ENCODE measurements at places on chromosomes 4 and X.

- no peak for DNase-seq
Observed at GRCh38 chrX:145213504-145213903, 33.8 kb upstream of the SPANXN1 start.

DNA sequence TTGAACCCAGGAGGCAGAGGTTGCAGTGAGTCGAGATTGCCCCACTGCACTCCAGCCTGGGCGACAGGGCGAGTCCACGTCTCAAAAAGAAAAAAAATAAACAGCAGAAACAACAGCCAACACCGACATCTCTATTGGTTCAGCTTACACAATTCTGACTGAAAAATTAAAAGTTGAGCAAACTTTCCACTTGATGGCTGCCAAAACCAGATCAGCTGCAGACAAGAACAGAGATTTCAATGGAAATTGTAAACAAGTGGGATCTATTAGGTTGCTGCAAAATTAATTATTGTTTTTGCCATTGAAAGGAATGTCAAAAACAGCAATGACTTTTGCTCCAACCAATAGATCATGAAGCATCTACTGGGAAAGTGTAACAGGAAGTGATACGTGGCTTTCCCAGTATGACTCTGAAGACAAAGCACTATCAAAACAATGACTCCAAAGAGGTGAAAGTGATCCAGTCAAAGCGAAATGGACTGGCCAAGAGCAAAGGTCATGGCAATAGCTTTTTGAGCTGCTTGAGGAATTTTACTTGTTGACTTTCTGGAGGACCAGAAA, 26.3 kb downstream of the UPF3B start:
- no peak for DNase-seq

GRCh38 chr4:22090661-22091351, 142.2 kb upstream of the KCNIP4 start:
- no peak for DNase-seq

- DNase-seq, result no peak
Observed at GRCh38 chrX:3348191-3348590, 1.7 kb upstream of the MXRA5 start.

DNA sequence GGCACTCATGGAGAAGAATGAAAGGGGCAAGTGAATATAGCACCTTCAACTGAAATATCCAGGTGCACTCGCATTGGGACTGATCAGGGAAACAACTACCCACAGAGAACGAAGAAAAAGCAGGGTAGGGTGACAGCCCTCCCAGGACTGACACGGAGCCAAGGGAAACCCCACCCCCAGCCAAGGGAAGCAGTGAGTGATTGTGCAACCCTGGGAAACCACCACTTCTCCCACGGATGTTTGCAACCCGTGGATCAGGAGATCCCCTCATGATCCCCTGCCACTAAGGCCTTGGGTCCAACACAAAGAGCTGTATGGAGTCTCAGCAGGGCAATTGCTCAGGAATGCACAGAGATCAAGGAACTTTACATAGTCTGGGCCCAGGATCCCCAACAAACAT, 158.5 kb upstream of the HCCS start:
- no peak for DNase-seq

- DNase-seq, result no peak
Observed at GRCh38 chr4:10929818-10930217, 245.2 kb upstream of the CLNK start.

GRCh38 chr4:189912170-189912569, 28.5 kb upstream of the FRG1 start:
- DNase-seq, result no peak

DNA sequence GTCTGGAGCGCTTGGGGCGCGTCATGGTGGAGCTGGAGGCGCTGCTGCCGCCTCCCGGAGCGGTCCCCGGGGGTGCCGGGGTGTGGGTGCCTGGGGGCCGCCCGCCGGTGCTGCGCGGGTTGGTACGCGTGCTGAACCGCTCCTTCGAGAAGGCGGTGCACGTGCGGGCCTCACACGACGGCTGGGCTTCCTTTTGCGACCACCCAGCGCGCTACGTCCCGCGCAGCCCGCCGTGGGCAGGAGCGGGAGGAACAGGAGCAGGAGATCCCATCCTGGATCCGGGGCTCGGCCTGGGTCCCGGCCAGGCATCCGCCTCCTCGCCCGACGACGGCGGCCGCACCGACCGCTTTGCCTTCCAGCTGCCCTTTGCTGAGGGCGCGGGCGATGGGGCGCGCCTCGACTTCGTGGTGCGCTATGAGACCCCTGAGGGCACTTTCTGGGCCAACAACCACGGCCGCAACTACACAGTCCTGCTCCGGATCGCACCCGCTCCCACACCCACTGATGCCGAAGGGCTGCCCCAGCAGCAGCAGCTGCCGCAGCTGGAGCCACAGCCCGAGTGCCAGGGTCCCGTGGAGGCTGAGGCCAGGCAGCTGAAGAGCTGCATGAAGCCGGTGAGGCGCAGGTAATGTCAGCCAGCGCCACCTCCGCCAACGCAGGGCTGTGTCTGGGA, 792 bp downstream of the PPP1R3F start:
- no peak for DNase-seq

DNA sequence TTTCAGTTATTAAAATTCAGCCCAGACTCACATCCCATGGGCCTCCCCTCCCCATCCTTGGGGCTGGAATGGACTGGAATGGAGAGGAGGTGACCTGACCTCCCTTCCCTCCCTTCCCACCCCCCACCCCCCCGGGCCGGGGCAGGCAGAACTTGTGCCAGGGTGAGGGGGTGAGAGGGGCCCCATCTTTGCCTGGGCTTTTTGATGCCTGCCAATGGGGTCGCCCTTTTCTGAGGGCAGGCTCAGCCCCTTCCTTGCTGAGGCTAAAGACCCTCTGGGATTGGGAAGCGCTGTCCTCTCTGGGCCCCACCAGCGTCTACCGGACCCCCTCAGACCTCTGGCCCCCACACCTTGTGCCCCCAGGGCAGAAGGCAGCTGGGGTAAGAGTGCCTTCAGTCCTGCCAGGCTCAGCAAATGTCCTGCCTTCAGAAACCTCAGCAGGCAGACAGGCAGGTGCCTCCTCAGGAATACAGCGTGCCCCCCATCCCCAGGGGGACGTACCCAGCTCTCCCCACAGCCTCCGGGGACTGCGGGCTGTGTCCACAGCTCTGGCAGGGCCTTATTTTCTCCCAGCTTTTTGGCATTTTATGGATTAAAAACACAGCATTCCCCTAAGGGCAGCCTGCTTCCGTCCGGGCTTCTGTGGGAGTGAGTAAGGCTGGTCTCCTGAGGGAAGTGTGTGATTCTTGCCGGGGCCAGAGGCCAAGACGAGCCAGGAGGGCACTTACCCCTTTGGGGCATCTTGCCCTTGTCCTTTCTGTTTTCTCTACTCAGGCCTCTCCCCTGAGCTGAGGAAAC, 12.6 kb upstream of the CCNQ start:
- no peak for DNase-seq

- DNase-seq, result no peak
Observed at GRCh38 chr4:100286636-100287035, 96.4 kb upstream of the DDIT4L start.

DNA sequence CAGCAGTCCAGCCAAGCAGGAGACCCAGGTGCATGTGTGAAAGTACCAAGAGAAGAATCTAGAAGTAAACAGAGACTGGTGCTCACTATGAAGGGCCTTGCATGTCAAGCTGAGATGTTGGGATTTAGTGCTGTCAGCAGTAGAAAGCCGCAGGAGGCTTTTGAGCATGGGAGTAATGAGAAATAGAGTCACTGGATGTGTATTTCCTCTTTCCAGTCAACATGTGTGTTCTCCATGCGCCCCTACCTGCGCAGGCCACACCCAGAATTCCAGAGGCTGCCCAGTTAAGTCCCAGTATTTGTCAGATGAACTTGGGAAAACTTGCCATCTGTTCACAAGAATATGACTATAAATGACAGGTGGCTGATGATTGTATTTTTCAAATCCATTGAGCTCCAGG, 4.5 kb upstream of the MAMLD1 start:
- DNase-seq, result no peak

DNA sequence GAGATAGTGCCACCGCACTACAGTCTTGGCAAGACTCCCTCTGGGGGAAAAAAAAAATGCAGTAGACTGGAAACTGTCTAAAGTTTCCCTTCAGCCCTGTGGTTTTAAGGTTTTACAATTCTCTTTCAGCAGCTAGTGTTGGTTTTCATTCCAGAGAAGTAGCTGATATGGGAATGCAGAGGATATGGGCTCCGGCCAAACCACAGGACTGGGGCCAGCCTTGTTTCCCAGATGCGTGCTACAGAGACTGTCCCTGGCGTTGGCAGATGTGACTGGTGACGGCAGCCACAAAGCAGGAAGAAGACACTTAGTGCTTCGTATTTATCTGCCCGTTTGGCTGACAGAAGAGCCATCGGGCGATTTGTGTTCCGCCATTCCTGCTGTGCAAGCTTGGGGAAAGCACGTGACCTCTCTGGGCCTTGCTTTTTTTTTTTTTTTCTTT, 43.2 kb downstream of the ZBTB49 start:
- no peak for DNase-seq

DNA sequence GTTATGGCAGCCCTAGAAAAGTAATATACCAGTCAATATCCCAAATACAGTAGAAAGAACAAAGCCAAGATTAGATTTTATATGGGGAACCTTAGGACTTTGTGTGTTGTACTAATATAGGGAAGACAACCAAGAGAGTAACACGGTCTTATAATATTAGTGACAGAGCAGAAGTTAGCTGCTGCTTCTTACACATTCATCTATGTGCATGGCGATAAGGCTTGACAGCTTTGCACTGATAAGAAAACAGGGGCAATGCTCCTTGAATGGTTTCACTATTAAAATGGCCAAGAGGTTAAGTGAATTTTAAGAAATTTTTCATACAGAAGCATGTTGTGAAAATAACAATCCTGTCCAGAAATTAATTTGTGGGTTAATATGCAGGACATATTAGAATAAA, 521.6 kb downstream of the CCSER1 start:
- DNase-seq, result no peak

GRCh38 chrX:119145241-119145653, 17.6 kb upstream of the KIAA1210 start:
- no peak for DNase-seq

GRCh38 chrX:38061335-38061734, 55.0 kb downstream of the SYTL5 start:
- no peak for DNase-seq

DNA sequence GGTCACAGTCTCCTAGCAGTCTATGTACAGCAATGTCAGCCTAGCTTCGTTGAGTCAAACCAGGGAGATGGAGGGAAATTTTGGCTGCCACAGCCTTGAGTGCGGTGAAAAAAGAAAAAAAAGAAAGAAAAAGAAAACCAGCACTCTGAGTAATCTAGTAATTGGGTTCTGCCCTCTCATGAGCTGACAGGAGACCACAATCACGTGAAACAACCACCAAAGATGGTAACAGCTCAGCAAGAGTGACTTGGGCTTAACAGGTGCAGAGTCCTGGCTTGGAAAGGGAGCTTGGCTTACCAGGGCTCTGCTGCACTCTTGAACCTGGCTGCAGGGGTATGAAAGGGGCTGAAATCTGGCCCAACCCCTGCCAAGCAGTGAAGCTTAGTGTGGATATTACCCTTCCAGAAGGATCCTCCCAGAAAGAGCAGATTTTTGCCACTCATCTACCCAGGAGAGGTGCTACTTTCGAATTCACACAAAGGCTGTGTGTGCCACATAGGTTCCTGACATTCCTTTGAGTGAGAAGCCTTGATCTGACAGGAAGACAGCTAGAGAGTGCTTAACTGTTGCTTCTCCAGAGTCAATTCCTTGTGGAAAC, 350.3 kb downstream of the PTTG2 start:
- peak; percentile 77 for DNase-seq

DNA sequence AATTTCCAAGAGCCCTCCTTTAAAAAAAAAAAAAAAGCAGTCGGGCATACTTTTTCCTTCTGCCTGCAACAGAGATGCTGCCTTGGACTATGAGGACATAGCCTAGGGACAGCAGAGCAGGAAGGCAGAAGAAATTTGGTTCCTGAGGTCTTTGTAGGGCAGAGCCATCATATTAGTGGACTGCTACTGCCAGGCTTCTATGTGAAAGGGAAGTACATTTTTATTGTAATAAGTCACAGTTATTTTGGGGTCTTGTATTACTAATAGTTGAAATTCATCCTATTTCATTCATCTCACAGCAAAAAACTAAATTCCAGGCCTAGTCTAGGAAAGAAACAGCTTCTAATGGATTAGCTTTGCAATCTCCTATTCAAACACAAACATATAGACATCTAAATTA, 211.2 kb downstream of the NSUN7 start:
- DNase-seq, result no peak

DNA sequence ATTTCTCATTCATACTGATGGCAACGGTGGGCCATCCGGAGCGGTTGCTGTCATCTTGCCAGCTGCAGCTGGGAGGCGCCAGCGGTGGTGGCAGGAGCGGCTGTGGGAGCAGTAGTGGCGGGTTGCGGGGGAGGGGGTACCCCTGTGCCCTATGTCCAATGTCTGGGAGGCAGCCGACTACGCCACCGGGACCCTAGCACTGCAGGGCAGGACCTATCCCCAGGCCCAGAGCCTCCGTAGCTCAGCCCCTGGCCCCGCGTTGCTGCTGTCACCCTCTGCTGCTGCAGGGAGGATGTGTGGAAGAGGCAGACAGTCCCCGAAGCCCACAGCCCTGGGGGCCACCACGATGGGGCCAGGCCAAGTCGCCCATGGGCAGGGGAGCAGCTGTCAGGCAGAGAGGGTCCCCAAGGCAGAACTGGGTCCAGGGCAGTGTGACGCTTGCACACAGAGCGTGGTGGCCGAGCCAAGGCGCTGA, 10.0 kb upstream of the SPP1 start:
- no peak for DNase-seq

GRCh38 chr4:121454251-121454979, 73.6 kb upstream of the QRFPR start:
- no peak for DNase-seq

DNA sequence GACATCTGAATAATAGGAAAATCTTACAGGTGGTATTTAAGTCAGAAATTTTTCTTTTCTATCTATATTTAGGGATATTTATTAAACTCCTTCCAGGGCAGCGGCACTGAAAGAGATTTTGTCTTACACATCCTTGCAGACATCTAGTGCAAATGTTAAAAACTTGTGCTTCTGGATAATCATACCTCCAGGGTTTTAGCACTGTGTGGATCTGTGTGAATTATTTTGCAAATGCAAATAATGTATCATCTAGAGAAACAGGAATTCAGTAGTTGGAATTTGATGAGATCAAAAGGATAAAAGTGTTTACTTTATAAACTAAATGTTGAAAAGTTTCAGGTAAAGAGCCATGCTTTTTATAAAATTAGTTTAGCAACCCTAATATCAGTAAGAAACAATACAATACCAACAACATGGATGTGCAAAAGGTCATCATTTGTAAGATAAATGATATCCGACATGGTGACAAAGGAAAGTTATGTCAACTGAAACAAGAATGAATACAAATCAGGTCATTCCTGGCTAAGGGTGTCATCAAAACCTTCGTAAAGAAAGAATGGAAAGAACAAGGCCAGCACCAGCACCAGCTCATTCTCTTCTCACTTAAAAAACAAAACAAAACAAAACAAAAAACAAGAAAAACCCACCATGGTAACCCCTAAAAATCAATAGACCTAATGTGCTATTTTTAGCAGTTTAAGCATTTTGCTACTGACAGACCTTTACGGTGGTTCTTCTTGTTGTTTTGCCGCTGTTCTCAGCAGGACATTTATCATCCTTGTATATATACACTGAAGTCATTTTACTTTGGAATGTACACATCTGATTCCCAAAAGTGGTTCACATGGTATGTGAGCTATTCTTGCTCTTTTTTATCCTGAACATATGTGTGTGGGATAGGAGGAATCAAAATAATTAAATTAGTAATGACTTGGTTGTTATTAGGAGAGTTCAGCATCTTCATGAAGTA, 219.7 kb upstream of the NDST3 start:
- no peak for DNase-seq

Data from stimulated activated CD4-positive, alpha-beta T cell treated with anti-CD3 and anti-CD28 coated beads, Interleukin-1b, Interleukin-23, amount 100 ng/mL, for 48 hours (primary cell).